ENCODE measurements at places on chromosomes 3 and 15.

- no peak for DNase-seq
Observed at GRCh38 chr3:128392818-128393544, 73.7 kb downstream of the DNAJB8 start.

DNA sequence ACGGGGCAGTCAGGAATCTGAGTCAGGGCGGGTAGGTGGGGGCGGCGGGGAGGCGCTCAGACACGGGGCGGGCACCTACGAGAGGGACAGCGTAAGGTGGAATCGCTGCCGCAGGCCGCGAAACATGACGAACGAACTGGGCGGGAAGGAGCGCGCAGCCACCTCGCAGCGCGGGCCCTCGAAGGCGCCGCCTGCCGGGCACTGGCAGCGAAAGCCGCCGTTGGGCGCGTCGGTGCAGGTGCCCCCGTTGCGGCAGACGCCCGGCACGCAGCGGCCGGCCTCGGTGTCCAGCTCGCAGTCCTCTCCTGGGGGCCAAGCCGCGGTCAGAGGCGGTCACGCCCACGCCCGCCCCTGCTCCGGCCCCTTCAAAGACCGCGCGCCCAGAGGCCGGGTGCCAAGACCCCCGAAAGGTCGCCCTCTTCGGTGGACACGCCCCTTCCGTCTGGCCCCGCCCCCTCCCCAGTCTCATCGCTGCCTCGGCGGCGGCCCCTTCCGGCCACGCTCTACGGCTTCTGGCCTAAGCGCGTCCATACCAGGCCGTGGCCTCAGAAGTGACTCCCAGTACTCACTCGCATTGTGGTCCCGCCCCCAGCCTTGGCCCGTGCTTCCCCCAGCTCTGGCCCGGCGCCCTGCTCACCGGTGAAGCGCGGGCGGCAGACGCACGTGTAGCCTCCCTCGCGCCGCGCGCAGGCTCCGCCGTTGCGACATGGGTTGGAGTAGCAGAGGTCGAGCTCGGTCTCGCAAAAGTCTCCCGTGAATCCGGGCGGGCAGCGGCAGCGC is 6.4 kb downstream of the CELSR3 start:
- peak; percentile 73 for DNase-seq

- DNase-seq, result no peak
Observed at GRCh38 chr3:22959593-22959992, 243.5 kb upstream of the UBE2E2 start.

DNA sequence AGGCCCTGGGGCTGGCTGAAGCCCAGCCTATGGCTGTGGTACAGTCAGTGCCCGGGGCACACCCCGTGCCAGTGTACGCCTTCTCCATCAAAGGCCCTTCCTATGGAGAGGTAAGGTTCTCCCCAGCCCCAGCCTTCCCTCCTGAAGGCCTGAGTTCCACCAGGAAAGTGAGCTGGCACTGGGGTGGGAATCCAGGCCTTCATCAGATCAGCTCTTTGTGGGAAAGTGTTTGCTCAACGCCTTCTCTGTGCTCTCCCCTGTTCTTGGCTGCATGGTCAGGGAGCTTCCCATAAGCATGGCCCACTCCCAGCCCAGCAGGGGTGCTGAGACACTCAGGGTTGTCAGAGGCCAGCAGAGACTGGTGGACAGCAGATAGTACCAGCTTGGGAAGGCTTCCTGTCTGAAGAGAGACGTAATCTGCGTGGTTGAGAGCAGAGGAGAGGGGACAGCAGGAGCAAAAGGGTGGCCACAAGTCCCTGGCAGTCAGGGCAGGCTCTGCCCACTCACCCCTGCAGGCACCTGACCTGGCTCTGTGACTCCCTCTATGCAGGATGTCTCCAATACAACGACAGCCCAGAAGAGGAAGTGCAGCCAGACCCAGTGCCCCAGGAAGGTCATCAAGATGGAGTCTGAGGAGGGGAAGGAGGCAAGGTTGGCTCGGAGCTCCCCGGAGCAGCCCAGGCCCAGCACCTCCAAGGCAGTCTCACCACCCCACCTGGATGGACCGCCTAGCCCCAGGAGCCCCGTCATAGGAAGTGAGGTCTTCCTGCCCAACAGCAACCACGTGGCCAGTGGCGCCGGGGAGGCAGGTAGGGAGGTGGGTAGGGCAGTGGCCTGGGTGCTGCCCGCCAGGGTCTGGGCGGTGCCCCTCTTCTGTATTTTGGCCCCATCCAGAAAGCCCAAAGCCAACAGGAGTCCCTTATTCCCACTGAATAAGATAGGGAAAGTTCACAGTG is 38.4 kb downstream of the PML start:
- no peak for DNase-seq

All from activated CD4-positive, alpha-beta T cell treated with anti-CD3 and anti-CD28 coated beads, Interleukin-2, amount 50 U/mL, for 24 hours (primary cell).